ENCODE measurements at places on chromosomes 3 and 15.
A peak's percentile ranks its signal among the peaks of the same experiment; 100 is the strongest.

GRCh38 chr15:65059931-65060596 lies 7.7 kb downstream of the RASL12 start:
- no peak for DNase-seq

DNA sequence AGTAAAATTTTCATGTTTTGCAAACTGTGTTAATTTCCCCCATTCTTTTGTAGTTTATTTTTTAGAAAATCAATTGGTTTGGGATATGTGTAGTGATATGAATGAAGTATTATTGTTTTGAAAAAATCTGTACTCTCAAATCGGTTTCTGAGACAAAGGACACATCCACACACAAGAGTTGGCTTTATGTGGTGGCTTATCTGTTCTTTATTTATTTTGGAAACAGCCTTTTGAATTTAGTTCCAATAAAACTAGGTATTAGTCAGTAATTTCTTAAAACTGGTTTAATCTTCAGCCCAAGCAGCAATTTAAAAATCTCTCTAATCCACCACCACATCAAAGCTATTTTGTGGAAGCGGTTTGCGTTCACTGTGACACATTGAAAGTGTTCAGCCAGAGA lies 741.5 kb upstream of the GRM7 start:
- no peak for DNase-seq

DNA sequence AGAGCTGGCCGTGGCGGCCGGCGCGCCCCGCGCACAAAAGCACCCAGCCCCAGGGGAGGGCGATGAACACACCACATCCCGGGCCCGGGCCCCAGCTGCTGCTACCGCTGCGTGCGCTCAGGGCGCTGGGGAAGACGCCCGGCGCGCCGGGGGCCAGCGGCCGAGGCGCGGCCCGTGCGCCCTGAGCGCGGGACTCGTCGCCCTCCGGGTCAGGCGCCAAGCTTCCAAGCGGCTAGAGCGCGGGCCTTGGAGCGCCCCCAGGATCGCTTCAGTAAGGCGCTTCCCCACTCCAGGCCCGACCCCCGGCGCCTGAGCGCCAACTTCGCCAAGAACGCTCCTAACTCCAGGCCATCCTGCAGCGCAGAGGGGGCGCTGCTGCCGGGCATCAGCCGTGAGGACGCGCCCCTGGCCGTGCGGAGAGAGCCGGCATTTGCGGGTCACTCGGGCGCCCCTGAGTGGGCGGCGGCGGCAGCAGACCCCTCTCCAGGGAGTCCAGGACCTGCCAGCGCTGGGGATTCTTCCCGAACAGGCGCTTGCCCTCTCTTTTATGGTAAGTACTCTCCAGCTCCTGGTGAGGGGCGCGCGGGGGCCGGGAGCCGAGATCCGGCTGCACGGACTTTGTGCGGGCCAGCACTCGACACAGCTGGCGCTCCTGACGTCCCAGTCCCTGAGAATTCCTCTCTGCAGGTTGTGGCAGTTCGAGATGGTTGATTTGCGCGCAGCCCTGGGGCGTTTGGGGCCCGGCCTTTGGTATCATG lies 475 bp downstream of the SPSB4 start:
- no peak for DNase-seq

- DNase-seq = no peak
These were observed 222.2 kb upstream of the ARPP21 start for GRCh38 chr3:35417080-35417479.

- DNase-seq = no peak
These were observed 19.8 kb upstream of the PFN2 start for GRCh38 chr3:149990423-149990948.

DNA sequence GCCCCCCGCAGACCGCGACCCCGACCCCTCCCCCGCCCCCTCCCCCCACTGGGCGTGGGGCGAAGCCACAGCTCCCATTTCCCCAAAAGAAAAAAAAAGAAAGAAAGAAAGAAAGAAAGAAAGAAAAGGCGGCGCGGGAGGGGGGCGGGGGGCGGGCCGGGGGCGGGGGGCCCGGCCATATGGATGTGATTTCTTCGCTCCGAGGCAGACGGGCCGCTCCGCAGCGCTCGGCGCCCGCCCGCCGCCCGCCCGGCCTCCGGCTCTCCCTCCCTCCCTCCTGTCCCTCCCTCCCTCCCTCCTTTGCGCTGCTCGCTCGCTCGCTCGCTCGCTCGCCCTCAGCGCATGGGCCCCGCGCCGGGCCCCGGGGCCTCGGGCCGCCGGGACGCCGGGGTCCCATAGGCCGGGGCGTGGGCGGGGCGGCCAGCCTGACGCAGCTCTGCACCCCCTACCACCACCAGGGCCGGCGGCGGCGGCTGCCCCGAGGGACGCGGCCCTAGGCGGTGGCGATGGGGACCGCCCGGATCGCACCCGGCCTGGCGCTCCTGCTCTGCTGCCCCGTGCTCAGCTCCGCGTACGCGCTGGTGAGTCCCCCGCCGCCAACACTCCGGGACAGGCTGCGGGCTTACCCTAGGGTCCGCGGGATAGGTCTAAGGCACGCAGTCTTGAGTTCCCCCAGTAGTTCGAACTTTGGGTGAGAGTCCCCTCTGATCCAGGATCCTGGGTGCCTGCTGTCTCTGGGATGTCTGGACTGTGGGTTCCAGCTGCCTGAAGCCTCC lies 5.7 kb downstream of the PTH1R start:
- DNase-seq = no peak

- peak; percentile 99 for DNase-seq
These were observed 554 bp upstream of the GSK3B start for GRCh38 chr3:120094776-120095225.

- no peak for DNase-seq
These were observed 1.7 kb downstream of the HYAL2 start for GRCh38 chr3:50320853-50321335.

DNA sequence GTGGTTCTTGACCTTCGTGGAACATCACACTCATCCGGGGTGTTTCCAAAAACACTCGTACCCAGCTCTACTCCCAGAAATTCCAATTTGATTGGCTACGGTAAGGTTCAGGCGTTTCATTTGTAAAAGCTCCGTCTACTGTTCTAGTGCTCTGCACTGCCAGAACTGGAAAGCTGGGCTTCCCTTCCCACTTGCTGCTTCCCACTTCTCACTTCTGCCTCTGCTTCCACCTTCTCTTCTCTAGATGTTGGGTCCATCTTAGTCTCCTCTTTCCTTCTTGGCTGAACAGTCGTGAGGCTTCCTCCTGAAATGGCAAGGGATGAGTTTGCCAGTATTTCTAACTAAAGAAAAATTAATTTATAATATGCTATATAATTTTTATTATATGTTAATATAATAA lies 29.8 kb upstream of the RHCG start:
- no peak for DNase-seq

DNA sequence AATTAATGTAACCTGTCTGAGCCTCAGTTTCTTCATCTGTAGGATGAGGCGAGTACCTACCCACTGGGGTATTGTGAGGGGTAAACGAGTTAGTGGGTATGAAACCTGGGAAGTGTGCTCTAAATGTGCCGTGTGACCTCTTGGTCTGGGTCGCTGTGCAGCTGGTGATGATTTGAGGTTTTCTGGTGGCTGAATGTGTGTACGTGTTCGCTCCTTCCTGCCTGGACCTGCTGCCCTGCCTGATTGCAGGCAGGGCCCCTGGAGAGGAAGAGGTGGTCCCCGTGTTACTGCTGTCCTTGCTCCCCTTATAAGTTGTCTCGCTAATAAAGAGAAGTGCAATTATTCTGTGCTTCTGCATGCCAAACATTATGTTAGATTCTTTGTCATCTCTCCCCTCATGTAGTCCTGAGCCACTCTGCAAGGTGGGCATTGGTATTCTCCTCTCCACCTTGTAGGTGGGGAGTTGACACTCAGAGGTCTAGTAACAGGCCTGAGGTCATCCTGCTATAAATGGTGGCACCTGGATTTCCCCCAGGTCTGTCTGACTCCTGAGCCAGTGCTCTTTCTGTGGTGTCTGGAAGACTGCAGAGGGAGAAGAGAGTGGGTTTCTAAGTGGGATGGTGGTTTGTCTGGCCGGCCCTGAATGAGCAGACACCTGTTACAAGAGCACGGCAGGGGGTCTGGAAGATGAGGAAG lies 15.7 kb downstream of the PDIA5 start:
- no peak for DNase-seq

DNA sequence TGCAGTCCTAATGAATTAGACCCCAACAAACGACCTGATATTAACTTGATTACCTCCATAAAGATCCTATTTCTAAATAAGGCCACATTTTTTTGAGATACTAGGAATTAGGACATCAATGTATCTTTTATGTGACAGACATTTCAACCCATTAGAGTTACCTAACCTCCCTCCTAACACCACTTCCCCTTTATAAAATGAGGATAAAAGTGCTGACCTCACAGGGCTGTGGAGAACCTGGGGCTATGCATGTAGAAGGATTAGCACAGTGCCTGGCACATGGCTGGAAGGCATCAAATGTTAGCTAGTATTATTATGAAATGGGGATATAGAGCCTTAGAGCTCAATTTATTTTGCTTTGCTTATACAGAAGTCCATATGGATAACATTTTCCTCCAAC lies 53.5 kb upstream of the LRRN1 start:
- no peak for DNase-seq

All from cortex of kidney (tissue), 1 donor.